ENCODE measurements at places on chromosomes 6 and 20. TPM values are rescaled to one million over a fixed set of nuclear protein-coding genes. Genes with fewer than 3 reads are reported as not detected.

Gene CTCFL
- total RNA-seq = not detected

Gene C2
- 9.7 TPM for total RNA-seq

Gene CCN2
- 33.0 TPM for total RNA-seq

DNA sequence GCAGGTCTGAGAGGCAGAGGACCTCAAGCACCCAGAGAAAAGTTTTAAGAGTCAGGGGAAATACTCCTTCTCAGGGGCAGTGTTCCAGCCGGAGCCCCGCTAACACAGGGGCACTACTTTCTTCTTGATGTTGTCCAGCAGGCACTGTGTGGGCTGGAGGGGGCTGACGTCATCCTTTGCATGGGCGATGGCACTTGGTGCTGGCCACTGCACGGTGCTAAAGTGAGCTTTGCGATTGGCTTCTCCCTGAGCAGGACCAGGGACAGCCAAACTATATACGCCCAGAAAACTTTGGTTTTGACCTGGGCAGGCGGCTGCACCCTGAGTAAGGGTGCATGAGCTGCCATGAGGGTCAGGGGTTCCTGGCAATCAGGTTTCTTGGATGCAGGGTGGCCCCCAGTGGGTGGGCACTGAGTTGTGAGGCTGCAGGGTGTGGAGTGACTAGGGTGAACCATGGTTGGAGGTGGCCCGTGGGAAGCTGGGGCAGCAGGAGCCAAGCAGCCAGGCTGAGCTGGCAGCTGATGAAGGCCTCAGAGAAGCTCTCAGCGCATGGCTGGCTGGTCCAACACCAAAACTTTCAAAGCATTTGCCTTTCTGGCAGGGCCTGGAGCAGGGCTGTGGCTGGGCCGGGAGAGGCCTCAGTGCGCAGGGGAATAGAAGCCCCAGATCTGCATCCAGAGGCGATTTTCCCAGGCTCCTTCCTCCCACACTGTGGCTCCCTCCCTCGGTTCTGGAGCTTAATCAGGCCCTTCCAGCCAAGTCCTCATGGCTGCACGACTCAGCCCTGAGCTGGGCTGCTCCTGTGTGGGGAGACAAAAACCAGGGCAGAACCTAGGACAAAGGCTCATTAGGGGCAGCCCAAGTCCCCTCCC is 18.3 kb downstream of the MRPS18A start:
- peak; percentile 81 for DNase-seq

DNA sequence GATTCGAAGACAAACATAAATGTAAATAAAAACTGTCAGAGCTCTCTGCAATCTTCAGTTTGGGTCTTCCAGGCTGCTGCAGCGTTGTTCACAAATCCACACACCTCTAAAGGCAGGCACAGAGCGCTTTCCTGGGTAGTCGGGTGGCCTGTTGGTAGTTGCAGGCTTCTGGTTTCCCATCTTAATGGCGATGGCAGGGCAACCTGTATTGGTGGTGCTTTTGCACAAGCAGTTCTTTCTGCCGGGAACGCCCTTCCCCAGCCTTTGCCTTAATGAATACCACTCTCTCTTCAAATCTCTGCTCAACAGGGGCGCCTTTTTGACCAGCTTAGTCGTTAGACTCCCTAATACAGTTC is 723 bp upstream of the IFT52 start:
- DNase-seq = no peak

GRCh38 chr6:25960734-25961133 is 1.9 kb upstream of the TRIM38 start:
- no peak for DNase-seq

GRCh38 chr6:135902756-135903331 is 51.3 kb downstream of the PDE7B start:
- DNase-seq = no peak

DNA sequence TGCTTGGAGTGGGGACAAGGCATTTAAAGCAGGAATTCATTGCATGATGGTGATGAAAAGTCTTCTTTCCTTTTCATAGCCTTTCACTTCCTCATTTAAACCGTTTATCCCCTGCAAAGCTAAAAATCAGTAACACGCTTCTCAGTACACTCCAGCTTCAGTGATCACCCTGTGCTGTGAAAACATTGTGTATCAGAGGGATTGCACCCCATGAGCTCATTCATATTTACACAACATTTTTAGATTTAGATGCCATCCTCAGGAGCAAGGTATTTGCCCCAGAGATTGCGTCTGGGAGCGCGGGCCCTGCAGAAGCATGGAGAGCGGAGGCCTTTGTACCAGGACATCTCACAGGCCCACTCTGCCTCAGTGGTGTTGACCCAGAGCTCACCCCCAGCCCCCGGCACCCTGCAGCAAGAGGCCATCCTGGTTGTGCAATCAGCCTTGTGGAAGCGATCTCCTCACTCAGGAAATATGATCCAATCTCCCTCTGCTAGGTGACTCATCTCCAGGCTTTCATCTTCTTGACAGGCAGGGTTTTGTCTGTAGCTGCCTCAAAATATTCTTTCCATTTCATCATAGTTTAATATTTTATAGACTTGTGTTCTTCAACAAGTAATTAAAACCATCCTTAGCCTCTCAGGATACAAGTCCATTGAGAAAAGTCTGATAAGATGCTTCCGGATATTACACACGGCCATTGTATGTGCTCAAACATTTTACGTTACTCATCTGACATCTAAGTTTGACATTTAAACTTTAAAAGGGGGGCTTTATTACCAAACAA is 38.9 kb upstream of the THBS2 start:
- no peak for DNase-seq

- DNase-seq = no peak
These were observed 6.7 kb upstream of the LCA5 start for GRCh38 chr6:79543886-79544285.

- DNase-seq = no peak
These were observed 54.6 kb upstream of the UBR2 start for GRCh38 chr6:42509256-42509655.

GRCh38 chr20:33727806-33728205 is 4.0 kb upstream of the ZNF341 start:
- DNase-seq = no peak

Data from left ventricle myocardium inferior (tissue), 1 donor.